Activated B cell treated with CpG ODN at 0.5 μM for 24 hours (primary cell): ENCODE measurements at places on chromosomes 2 and 18. TPM values are rescaled to one million over a fixed set of nuclear protein-coding genes. Genes with fewer than 3 reads are reported as not detected.

The FAP gene
- not detected in 2 replicates for total RNA-seq

The GREB1 gene
- 0.42 and 0.69 TPM in 2 replicates for total RNA-seq

The SESTD1 gene
- 49.2 and 49.6 TPM in 2 replicates for total RNA-seq

The STARD6 gene
- total RNA-seq, result not detected in 2 replicates

The RGPD5 gene
- 68.0 and 75.9 TPM in 2 replicates for total RNA-seq

The EGR4 gene
- total RNA-seq, result 0.20 TPM in 1 of 2 replicates, not detected in the other

The AQP4 gene
- total RNA-seq, result not detected in 2 replicates

The IDH1 gene
- 36.9 and 46.6 TPM in 2 replicates for total RNA-seq

The G6PC2 gene
- not detected in 2 replicates for total RNA-seq

The REG3A gene
- not detected in 2 replicates for total RNA-seq

The CDH7 gene
- not detected in 2 replicates for total RNA-seq

The STPG4 gene
- total RNA-seq, result 0.60 and 1.0 TPM in 2 replicates

The DQX1 gene
- 0.51 and 0.73 TPM in 2 replicates for total RNA-seq
